Lung (tissue), 17 donors: ENCODE measurements at places on chromosomes 13 and 19. TPM values are rescaled to one million over a fixed set of nuclear protein-coding genes. Genes with fewer than 3 reads are reported as not detected.

Gene F2RL3
- 76.8 TPM for total RNA-seq

Gene LRG1
- 15.7 TPM for total RNA-seq

Gene ZNF681
- total RNA-seq: 4.8 TPM

Gene GNA15
- total RNA-seq: 36.0 TPM

Gene ERICH4
- total RNA-seq: not detected

GRCh38 chr13:20394506-20394905, 131.2 kb downstream of the CRYL1 start:
- DNase-seq: no peak
- no peak overlapping the region for H3K27ac ChIP-seq
- H3K27me3 ChIP-seq: no peaks in the 10 kb centered on the region
- no peaks in the 10 kb centered on the region for H3K4me1 ChIP-seq

DNA sequence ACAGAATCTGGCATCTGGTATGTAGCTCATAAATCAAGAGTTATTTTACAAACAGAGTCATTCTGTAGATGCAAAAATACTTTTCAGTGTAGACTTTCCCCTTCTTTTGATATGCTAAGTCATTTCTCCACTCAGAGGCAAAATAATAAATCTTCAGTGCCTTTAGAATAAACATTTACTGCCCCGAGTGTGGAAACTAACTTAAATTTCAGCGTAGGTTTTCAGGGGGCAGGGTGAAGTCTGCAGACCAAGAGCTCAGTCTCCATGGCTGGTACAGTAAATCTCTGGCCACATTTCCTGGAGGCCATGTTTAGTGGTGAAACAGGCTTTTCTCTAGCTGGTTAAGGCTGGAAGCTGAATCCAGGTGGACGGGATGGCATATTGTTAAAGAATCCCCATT, 13.1 kb upstream of the ADPRHL1 start:
- no peak overlapping the region for H3K4me3 ChIP-seq
- DNase-seq: no peak
- no peak overlapping the region for H3K27ac ChIP-seq

GRCh38 chr13:113607056-113607888, 22.7 kb downstream of the TFDP1 start:
- H3K4me3 ChIP-seq: no peak overlapping the region
- DNase-seq: no peak
- no peaks in the 10 kb centered on the region for H3K4me1 ChIP-seq

DNA sequence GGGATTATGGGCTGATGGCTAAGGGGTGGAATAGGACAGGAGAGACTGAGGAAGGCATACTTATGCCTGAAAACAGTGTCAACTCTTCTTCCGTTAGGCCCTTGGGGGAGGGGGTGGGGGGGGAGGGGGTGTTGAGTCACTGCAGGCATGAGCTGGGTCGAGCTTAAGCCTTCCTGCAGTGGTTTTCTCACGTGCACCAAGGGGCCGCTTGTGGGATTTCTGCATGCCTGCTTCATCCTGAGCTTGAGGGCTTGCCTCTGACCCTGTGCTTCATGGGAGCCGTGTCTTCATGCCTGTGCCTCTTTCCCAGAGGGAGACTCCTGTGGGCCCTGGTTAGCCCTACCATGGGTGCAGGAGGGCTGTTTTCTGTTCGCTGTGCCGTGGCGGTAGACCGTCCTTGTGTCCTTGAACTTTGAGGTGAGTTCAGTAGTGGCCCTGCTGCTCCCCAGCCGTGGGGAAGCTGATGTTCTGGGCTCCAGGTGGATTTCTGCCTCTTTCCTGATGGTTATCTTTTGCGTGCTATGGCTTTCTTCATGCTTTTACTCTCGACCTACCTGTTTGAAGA, 186.1 kb downstream of the PCCA start:
- no peaks in the 10 kb centered on the region for H3K27me3 ChIP-seq
- H3K27ac ChIP-seq: no peak overlapping the region
- no peak overlapping the region for H3K4me3 ChIP-seq
- H3K36me3 ChIP-seq: peaks cover 1% of the 10 kb centered on the region

- H3K27ac ChIP-seq: no peak overlapping the region
- DNase-seq: no peak
Observed at GRCh38 chr13:29771247-29771646, 79.2 kb downstream of the UBL3 start.

DNA sequence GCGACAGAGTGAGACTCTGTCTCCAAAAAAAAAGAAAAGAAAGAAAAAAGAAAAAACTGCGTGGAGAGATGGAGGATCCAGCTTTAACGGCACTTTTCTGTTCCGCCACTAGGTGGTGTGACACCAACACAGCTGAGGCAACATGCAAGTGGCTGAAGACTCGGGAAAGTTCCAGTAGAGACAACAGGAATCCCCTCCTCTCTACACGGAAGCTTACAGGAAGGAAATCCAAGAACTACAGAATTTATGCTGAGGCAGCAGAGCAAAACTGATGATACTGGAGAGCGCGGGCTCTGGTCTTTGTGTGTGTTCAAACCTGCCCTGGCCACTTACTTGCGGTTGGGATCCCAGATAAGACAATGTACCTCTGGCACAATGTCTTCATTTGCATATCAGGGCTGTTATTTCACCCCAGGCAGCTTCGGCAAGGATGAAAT, 9.9 kb downstream of the RANBP3 start:
- H3K36me3 ChIP-seq: no peaks in the 10 kb centered on the region
- DNase-seq: peak; percentile 76
- H3K4me3 ChIP-seq: no peak overlapping the region

DNA sequence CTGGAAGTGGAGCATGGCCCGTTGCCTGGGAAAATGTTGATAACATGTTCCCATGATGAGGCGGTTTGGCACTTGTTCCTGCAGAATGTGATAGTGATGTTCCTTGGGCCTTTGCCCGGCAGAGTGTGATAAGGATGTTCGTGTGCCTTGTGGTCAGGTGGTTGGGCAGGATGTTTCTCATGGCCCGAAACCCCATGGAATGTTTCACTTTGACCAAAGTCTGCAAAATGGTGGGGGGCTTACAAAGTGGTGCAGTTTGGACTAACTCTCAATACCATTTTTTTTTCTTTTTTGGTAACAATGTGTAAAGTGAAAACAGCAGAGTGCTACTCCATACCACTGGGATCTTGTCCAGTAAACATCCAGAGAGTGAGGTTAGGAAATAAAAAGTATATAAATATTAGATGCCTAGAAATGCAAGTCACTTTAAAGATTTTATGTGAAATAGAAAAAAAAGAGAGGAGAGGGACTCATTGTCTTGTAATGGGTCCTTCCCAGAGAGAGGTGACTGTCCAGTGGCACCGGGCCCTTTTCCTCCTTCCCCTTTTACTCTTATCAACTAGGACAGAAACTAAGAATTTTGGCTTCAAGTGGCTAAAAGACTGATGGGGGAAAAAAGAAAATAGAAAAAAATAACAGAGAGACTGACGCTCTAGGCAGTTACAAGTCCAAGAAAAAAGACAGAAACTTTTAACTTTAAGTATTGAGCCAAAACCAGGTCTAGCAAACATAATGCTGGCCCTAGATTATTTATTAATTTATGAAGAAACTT, 5.7 kb downstream of the FPR3 start:
- H3K4me3 ChIP-seq: no peak overlapping the region
- H3K36me3 ChIP-seq: no peaks in the 10 kb centered on the region
- H3K27me3 ChIP-seq: no peaks in the 10 kb centered on the region
- peak overlapping the region; percentile 92 for H3K27ac ChIP-seq
- H3K4me1 ChIP-seq: peaks cover 34% of the 10 kb centered on the region

- H3K4me1 ChIP-seq: no peaks in the 10 kb centered on the region
- no peak for DNase-seq
- no peaks in the 10 kb centered on the region for H3K36me3 ChIP-seq
- H3K27ac ChIP-seq: no peak overlapping the region
- no peak overlapping the region for H3K4me3 ChIP-seq
Observed at GRCh38 chr13:34617473-34618083, 324.5 kb upstream of the NBEA start.

- no peak for DNase-seq
- H3K4me3 ChIP-seq: no peak overlapping the region
- no peaks in the 10 kb centered on the region for H3K36me3 ChIP-seq
- no peak overlapping the region for H3K27ac ChIP-seq
- no peaks in the 10 kb centered on the region for H3K4me1 ChIP-seq
- H3K27me3 ChIP-seq: no peaks in the 10 kb centered on the region
Observed at GRCh38 chr13:62057286-62057685, 641.6 kb upstream of the PCDH20 start.

GRCh38 chr19:43605875-43606568, 5.9 kb upstream of the SRRM5 start:
- no peak overlapping the region for H3K27ac ChIP-seq
- H3K36me3 ChIP-seq: peaks cover 6% of the 10 kb centered on the region
- no peak for DNase-seq
- no peaks in the 10 kb centered on the region for H3K4me1 ChIP-seq
- H3K27me3 ChIP-seq: no peaks in the 10 kb centered on the region

- no peak for DNase-seq
- no peaks in the 10 kb centered on the region for H3K27me3 ChIP-seq
- H3K4me1 ChIP-seq: peaks cover 1% of the 10 kb centered on the region
- no peak overlapping the region for H3K27ac ChIP-seq
Observed at GRCh38 chr13:27302643-27303262, 32.1 kb downstream of the RASL11A start.

DNA sequence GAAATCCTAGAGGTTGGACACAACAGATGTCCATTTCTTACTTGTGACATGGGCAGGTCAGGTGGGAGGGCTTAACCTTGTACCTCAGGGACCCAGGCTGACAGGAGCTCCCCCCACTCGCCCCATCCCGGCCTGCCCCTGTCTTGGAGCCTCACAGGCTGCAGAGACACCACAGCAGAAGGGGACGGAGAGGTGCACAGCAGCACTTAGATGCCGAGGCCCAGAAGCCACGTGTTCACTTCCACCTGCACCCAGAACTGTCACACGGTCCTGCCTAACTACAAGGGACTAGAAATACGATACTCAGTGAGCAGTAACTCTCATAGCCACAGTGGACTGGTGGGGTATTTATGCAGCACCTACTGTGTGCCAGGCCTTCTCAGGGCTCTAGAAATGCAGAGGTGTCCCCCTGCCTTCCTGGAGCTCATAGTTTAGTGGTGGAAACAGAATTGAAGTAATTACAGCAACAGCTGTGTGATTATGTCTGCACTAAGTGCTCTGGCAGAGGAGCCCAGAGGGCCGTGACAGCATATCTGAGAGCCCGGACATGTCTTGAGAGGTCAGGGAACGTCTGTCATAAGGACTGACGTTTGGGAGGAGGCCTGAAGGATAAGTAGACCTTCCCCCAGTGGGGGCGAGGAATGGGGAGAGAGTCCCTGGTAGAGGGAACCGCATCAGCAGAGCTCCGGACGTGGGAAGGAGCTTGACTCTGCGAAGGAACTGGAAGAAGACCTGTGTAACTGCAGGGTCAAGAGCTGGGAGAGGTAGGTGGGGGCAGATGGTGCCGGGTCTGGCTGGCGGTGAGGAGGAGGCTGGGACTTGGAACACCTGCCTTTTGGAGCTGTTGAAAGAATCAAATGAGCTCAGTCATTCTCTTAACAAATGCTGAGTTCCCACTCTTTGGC, 130.0 kb downstream of the SIPA1L3 start:
- H3K4me3 ChIP-seq: no peak overlapping the region
- no peaks in the 10 kb centered on the region for H3K36me3 ChIP-seq
- no peaks in the 10 kb centered on the region for H3K27me3 ChIP-seq
- H3K4me1 ChIP-seq: no peaks in the 10 kb centered on the region
- H3K27ac ChIP-seq: no peak overlapping the region

DNA sequence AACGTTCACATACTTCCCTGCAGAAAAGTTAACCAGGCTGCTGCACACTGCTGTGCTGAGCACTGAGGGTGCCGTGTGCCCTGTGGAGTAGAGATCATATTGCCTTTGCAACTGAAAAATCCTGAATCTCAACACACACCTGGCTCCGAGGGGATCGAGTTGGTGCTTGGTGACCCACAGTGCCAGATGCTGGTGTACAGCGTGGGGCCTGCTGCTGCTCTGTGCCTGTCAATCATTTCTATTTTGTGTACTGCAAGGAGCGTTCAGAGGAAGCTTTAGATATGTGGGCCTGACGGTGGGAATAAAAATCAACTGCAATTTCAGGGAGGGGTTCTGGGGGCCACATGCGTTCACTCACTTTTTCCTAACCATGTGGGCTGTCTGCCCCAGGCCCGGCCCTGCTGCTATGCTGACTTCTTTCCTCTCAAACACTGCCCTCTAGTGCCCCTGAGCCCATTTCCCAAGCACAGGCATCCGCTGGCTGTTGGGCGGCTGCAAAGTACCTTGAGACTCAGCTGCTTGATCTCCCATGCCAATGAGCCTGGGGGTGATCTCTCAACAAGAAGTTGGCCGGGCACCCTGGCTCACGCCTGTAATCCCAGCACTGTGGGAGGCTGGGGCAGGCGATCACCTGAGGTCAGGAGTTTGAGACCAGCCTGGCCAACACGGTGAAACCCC, 9.7 kb upstream of the LENG8 start:
- H3K4me1 ChIP-seq: no peaks in the 10 kb centered on the region
- no peaks in the 10 kb centered on the region for H3K36me3 ChIP-seq
- no peaks in the 10 kb centered on the region for H3K27me3 ChIP-seq
- peak; percentile 46 for DNase-seq
- no peak overlapping the region for H3K27ac ChIP-seq

DNA sequence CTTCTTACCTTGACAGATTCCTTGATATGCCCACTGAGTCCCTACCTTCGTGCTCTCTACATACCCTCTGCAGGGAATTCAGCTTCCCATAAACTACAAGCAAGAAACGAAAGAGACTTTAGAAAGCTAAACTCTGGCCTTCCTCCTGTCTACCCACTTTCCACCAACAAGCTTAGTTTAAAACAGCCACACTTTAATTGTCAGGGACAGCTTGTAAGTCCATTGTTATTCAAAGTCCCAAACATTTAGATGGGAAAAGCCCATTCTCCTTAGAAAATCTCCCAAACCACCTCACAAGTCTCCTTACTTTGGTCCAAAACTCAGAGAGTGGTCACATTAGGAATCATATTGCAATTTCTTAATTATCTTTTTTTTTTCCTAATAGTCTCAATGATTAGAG, 2695.8 kb downstream of the PCDH9 start:
- no peaks in the 10 kb centered on the region for H3K36me3 ChIP-seq
- no peaks in the 10 kb centered on the region for H3K27me3 ChIP-seq
- no peak overlapping the region for H3K4me3 ChIP-seq
- no peak overlapping the region for H3K27ac ChIP-seq
- no peaks in the 10 kb centered on the region for H3K4me1 ChIP-seq

- no peaks in the 10 kb centered on the region for H3K36me3 ChIP-seq
- H3K27ac ChIP-seq: no peak overlapping the region
- no peak overlapping the region for H3K4me3 ChIP-seq
Observed at GRCh38 chr13:58376349-58376748, 744.8 kb downstream of the PCDH17 start.

DNA sequence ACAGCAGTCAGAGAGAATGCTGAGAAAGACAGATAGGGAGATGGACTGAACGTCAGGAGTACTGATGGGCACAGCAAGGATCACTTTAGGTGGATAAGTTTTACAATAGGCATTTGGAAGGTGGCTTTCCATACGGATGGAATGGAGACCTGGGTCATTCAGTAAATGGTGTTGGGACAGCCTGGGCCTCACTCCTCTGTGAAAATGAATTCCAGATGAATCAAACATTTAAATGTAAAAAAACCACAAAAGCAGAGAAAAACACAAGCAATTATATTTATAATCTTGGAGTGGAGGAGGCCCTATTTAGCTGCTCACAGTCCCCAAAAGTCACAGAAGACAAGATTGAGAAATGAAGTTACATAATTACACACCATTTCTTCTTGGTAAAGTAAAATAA, 4.7 kb downstream of the IL17D start:
- H3K4me1 ChIP-seq: no peaks in the 10 kb centered on the region
- H3K36me3 ChIP-seq: no peaks in the 10 kb centered on the region
- no peak overlapping the region for H3K4me3 ChIP-seq
- DNase-seq: no peak
- H3K27ac ChIP-seq: no peak overlapping the region

GRCh38 chr13:98571955-98572662, 4.8 kb downstream of the STK24 start:
- no peaks in the 10 kb centered on the region for H3K36me3 ChIP-seq
- peak overlapping the region; percentile 48 for H3K27ac ChIP-seq
- no peaks in the 10 kb centered on the region for H3K27me3 ChIP-seq
- H3K4me1 ChIP-seq: peaks cover 15% of the 10 kb centered on the region
- no peak for DNase-seq
- H3K4me3 ChIP-seq: no peak overlapping the region
